Bronchial epithelial cell (primary cell): ENCODE measurements at places on chromosomes 12 and 14. TPM values are rescaled to one million over a fixed set of nuclear protein-coding genes. Genes with fewer than 3 reads are reported as not detected.

CSRP2 gene
- total RNA-seq: 19.5 and 25.5 TPM in 2 replicates

LRRC10 gene
- total RNA-seq: not detected in 2 replicates

RASSF3 gene
- total RNA-seq: 8.7 and 9.7 TPM in 2 replicates

KLRD1 gene
- total RNA-seq: 0.26 and 0.53 TPM in 2 replicates

ACOT4 gene
- 0.26 TPM in 2 replicates for total RNA-seq

SERPINA6 gene
- total RNA-seq: not detected in 2 replicates

ADAM21 gene
- total RNA-seq: under 0.01 and 0.13 TPM in 2 replicates

DNA sequence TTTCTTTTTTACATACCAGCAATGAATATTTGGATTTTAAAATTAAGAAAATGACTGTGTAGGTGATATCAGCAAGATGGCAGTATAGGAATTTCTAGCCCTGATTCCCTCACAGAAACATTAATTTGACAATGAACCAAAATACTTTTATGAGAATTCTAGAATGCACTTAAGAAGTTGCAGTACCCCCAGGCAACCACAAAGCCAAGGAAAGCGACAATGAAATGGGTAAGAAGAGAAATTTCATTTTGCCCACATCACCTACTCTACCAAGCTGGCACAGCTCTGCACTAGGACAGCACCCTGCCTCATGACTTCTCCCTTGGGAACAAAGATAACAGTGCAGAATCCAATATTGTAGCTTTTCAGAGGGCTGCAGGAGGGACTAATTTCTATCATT, 6.6 kb downstream of the OR9K2 start:
- no peak for DNase-seq

DNA sequence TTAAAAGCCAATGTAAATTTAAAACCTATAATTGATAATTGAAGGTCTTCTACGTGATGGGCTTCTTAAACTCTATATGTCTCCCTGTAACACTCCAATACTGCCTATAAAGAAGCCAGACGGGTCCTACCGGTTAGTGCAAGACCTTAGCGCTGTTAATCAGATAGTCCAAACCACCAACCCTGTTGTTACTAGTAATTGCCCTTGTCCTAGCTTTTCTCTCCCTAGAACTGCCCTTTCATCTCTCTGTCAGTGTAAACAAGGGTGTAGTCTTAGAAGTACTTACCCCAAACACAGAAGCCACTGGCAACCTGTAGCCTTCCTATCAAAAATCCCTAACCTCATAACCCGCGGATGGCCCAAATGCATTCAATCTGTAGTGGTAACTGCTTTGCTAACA, 243.0 kb upstream of the DIO3 start:
- no peak for DNase-seq

- DNase-seq: peak; percentile 99
Observed at GRCh38 chr14:69580009-69580577, 5.4 kb upstream of the CCDC177 start.

DNA sequence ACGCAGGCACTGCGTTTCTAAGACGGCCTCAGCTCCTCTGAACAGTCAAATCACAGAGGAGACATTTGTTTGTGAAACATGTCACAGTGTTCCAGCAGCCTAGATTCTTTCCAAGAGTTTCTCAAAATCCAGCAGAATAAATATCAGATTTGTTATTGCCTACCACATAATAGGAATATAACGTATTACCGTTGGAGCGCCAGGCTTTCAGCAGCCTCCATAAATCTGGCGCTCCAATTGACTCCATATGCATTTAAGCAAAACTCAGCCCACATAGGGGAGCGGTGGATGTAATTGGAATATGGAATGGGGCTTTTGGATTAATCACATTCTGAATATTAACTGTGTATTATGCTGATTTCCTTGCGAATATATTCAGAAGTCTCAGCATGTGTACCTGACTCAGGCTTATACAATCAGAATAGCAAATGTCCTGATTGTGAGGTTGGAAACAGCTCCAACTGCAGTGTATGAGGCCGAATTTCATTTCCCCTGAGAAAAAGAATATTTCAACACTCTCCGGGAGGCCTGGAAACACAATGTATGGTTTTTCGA, 174.0 kb downstream of the ASCL4 start:
- no peak for DNase-seq

DNA sequence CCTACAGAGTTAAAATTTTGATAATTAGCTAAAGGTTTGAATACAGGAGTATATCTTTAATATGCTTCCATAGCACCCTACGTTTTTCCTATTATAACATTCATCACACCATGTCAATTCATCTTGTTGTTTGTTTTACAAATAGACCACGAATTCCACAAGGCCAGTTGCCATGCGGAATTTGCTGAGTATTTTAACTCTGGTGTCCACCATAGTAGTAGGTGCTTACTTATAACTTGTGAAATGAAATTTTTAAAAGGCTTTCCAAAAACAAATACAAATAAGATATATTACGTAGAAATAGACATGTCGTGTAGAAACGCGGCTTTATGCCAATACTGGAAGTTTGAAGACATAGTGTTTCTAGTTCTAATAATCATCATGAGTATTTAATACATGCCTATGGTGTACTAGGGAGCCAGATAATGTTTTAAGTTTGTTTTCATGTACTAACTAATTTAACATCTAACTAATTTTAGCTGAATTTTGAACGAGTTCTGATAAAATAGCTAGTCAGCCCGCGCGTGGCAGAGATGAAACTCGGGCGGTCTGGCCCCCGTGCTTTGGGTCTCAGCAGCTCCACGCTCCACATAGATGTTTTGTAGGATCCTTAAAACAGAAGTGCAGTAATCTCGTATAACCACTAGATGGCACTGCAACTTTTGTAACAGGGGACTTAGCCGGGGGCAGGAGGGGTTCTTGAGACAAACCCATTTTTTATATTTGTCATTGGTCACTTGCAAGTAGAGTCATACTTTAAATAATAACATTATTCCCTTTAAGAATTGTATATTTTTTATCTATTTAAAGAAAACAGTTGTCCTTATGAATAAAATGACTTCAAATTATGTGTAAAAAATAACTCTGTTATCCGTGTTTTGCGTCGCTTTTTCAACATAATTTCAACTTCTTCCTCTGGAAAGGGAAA, 10.2 kb downstream of the CD69 start:
- DNase-seq: peak; percentile 59

DNA sequence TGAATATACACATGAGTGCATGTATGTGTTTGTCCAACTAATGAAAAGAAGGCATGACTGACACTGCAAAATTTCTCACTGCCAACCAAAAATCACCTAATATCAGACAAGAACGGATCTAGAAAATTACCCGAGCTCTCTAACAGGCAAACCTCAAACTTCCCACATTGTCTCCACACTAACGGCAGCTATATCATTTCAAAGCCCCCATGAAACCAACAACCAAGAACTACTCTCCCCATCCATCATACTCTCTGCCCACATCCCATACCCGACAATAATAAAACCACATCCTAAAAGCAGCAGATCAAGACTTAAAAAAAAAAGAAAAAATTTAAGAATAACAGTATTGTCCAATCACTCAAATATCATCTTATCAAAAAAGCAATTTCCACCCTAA, 227.1 kb downstream of the CEP128 start:
- DNase-seq: no peak

DNA sequence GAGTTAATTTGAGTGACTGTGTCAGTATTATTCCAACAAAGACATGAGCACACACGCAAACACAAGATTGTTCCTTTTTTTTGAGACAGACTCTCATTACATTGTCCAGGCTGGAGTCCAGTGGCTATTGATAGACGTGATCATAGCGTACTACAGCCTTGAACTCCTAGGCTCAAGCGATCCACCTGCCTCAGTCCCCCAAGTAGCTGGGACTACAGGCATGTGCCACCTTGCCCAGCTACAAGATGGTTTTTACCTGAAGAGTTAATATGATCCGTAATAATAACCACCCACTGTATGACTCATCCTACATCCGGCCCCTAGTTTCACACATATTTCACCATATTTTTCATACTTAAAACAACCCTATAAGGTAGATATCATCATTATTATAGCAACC, 26.8 kb downstream of the BCAT1 start:
- peak; percentile 82 for DNase-seq

DNA sequence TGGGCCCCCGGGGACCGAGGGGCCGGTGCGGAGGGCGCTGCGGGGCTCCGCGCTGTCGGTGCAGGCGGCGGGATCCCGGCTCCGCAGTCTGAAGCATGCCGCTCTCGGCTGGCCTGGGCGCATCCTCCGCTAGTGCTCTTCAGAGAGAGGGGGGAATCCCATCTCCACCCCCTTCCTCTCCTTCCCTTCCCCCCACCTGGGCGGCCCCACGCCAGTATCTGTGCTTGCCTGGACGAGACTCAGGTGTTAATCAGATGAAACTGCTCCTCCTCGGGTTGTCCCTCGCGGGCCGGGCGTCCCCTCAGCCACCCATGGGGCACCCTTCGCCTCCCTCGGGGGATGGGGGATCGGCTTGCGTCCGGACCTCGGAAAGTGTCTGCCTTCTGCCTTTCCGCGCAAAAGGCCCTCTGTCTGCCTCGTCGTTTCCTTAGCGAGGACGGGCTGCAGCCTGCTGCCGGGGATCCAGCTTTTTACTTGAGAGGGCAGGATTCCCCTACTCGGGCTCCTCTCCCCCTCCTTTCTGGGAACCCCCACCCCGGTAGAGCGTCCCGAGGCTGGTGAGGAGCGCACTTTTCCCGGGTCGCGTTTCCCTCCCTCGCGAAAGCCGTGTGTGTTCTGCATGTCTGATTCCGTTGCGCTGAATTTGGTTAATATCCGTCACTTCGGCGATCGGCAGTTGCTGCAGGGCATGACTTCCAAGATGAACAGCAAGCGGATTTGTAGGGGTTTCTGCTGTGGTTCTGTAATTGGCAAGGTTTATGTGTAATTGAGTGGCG, 1.1 kb downstream of the GPHN start:
- no peak for DNase-seq

DNA sequence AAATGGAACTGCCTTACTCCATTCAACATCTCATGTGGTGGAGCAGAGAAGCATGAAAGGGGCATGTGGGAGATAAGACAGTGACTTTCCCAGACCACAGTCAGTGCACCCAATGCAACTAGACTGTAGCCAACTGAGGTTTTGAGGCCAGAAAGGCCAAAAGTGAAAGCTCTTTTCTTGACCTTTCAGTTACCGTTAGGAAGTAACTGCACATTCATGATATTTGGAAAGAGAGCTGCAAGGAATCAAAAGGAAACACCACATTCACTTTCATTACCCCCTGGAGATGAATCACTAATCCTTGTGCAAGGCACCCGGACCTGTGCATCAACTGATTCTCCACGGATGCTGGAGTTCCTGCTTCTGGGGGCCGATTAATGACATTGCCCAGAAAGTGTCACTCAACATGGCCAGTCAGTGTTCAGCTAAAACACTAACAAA, 72.9 kb upstream of the ELK3 start:
- no peak for DNase-seq

DNA sequence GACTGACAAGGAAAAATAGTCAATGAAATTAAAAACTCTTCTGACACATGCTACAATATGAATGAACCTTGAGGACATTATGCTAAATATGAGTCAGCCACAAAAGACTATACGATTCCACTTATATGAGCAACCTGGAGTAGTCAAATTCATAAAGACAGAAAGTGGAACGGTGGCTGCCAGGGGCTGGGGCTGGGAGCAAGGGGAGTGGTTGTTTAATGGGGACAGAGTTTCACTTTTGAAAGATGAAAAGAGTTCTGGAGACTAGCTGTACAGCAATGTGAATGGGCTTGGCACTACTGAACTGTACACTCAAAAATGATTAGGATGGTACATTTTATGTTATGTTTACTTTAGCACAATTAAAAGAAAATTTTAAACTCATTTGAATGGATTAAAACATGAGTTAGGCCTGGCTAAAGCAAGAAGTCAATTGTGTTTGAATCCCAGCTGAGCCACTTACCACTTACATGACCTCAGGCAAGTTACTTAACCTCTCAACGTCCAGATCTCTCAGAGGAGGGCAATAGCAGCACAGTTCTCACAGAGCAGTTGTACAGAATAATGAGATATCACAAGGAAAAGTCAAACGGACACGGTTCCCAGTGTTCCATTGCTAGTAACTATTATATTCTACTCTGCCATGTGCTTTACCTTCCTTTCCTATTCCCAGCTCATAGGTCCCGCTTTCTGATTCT, 102.5 kb downstream of the SPTSSA start:
- DNase-seq: peak; percentile 36

GRCh38 chr14:77507762-77508161, 9.1 kb upstream of the ISM2 start:
- no peak for DNase-seq

GRCh38 chr14:22370084-22370847, 218.8 kb downstream of the DAD1 start:
- DNase-seq: peak; percentile 93

GRCh38 chr12:127687181-127687580, 579.8 kb upstream of the TMEM132C start:
- no peak for DNase-seq

DNA sequence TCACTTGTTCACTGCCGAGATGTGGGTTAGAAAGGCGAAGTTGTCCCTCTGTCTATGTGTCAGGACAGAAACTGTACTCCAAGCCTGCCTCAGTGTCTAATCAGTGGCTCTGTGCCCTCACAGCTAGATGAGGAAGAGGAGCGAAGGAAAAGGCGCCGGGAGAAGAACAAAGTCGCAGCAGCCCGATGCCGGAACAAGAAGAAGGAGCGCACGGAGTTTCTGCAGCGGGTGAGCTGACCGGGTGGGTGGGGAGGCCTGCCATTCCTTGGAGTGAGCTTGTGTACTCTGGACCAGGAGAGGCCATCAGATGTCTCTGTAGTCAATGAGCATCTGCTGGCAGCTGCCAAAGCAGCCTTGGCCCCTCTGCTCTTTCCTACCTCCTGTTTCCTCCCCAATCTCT, 33.5 kb downstream of the JDP2 start:
- no peak for DNase-seq

- DNase-seq: no peak
Observed at GRCh38 chr14:53020193-53020932, 69.5 kb upstream of the FERMT2 start.
